ENCODE measurements at places on chromosomes 11 and 22.

DNA sequence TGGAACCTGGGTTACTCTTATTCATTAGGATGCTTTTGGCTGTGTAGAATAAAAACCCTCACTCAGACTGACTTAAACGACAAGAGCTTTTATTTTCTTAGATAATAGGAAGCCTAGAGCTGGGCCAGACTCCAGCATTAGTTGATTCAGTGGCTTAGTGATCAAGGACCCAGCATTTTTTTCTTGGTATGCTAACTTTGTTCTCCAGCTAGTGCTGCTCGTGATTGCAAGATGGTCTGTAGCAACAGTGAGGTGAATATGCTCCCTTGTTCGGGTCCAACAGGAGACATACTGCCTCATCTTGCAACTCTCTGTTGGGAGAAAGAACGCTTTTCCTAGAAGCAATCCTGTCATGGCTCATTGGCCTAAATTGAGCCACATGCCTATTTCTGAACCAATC is 33.4 kb downstream of the INSC start:
- peak; percentile 28 for DNase-seq

GRCh38 chr22:20037419-20037818 is 16.5 kb downstream of the TANGO2 start:
- no peak for DNase-seq

DNA sequence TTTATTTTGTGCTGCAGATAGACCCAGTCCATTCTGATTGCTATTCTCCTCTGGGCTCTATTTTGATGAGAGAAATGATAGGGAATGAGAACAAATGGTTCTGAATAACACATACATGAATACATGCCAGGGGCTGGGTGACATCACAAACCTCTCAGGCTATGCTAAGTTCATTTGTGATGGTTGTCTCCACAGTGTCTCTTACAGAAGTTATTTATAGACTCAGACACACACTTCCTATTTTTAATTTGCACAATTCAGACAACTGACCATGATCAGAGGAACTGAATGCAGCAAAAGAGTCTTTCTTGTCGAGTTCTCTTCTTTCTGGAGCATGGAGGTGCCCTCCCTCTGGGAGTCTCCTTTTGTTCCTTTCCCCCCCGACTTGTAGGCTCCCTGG is 991.7 kb downstream of the OPCML start:
- DNase-seq, result no peak

GRCh38 chr22:47207387-47207786 is 444.9 kb downstream of the TBC1D22A start:
- no peak for DNase-seq

DNA sequence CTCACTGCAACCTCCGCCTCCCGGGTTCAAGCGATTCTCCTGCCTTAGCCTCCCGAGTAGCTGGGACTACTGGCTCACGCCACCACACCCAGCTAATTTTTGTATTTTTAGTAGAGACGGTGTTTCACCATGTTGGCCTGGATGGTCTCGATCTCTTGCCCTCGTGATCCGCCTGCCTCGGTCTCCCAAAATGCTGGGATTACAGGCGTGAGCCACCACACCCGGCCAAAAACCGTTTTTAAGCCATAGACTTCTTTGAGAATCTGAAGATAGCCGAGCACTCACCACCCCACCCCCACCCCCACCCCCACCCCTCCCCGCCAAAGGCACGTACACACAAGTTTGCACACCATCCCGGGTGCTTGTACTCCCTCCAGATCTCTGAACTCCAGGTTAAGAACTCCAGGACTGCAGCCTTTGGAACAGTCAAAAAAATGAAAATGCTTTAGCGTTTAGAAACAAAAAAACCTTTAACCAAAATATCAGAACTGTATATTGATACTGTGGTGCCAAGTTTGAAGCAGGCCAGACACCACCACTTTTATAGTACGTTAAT is 1.5 kb downstream of the CRKL start:
- DNase-seq, result peak; percentile 27

- DNase-seq, result peak; percentile 28
Observed at GRCh38 chr11:122246874-122247273, 130.9 kb upstream of the BLID start.

GRCh38 chr11:91158891-91159537 is 936.2 kb upstream of the CHORDC1 start:
- DNase-seq, result no peak

GRCh38 chr22:38243007-38243765 is 29.6 kb downstream of the TMEM184B start:
- no peak for DNase-seq

DNA sequence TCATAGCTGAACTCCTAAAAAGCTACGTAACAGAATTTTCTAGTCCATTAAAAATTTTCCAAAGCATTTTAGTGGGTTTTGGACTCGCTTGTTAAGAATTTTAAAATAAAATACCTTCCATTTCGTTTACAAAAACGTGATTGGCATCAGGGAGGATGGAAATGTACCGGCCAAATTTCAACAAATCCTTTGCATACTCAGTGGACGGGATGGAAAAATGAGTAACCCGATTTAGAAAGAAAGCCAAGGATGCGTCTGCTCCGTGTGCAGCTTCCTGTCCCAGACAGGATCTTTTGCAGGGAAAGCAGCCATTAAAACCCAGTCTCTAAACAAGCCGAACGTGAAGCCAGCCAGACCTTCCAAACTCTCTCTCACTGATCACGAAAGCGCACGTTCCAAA is 15.6 kb downstream of the TMEM184B start:
- DNase-seq, result peak; percentile 82

DNA sequence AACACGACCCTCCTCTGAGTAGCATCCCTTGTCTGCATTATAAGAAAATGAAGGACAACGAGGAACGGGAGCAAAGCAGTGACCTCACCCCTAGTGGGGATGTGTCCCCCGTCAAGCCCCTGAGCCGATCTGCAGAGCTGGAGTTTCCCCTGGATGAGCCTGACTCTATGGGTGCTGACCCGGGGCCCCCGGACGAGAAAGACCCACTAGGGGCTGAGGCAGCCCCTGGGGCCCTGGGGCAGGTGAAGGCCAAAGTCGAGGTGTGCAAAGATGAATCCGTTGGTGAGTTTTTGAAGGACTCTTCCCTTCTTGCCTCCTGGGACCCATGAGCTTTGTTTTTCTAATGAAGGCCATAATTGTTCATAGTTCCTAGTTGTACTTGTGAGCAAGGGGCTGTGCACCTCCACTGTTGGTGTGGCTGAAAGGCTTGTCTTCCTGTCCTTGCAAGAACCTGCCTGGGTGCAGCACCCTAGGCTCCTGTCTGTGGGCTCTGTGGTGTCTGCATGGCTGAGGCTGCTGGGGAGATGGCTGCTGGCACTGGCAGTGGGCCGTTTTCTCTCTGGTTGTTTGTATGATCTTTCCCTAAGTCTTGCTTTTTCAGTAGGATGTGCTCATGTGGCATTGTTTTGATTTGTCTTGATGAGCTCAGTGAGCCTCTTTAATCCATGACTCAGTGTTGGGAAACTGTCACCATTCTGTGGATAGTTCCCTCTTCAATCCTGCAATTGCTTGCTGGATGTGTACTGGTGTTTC is 10.1 kb downstream of the DGCR8 start:
- DNase-seq, result peak; percentile 40

- no peak for DNase-seq
Observed at GRCh38 chr11:101035872-101036271, 93.7 kb downstream of the PGR start.

DNA sequence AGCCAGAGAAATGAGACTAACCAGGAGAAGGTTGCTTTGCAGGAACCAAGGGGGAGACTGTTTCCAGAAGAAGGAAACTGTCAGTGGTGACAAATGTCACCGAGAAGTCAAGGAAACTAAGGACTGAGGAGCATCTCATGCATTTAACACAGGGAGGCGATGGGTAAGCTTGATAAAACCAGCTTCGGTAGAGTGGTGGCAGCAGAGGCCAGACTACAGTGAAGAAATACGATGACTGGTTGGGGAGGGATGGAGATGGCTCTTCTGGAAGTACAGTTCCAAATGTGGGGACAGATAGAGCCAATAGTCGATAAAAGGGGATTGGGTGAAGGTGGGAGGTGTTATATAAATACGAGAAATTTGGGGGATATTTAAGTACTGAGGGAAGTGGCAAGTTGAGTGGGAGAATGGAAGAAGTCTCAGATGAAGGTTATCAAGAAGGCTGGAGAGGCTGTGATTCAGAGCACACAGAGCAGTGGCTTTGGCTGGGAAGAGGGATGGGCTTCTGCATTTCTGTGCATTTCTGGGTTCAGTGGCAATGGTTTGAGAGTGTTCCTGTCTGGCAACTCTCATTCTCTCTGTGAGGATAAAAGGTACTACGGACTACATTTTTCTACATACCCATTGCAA is 29.2 kb downstream of the SC5D start:
- DNase-seq, result peak; percentile 56

DNA sequence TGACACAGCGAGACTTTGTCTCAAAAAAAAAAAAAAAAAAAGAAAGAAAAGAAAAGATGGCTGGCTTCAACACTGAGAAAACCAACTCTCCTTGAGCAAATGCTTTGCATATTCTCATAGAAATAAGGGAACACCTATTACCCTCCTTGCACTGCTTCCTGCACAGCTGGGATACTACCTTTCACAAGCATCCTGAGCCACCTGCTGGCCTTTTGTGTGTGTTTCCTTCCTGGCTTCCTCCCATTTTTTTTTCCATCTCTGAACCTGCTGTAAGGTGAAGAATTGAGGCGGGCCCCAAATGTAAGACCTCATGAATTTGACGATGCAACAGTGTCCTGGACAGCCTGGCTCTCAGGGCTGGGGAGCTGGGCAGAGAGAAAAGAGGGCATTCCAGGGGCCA is 1.9 kb upstream of the RFPL3 start:
- DNase-seq, result no peak

- DNase-seq, result no peak
Observed at GRCh38 chr22:30270832-30271231, 4.2 kb upstream of the OSM start.

DNA sequence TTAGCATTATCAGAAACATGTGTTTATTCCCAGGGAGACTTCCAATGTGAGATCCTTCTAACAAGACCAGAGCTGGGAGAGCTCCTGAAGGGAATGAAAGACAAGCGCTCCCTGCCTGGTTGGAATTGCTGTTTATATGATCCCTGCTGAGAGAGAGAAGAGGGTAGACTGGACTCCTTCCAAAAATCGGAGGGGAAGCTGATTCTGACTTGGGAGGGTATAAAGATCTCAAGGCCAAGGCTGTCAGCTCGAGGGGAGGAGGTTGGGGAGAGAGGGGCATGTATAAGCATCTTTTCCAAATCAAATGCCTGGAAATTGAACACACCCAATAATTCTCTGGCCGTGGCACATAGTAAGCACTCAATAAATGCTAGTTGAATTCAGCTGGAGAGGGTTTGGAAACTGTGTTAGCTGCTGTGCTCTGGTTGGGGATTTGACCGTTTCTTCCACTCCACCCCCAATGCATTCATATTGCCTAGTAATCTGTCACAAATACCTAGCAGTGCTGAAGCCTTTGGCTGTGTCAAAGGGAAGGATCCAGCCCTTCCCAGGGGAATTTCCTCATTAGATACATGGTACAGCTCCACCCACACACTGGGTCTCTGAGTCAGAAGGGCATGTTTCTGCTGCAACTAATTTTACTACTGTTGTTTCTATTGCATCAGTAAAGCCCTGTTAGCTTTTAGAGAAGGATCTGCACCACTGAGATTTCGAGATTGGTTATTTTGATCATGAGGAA is 61.5 kb downstream of the CACNG2 start:
- peak; percentile 57 for DNase-seq

- no peak for DNase-seq
Observed at GRCh38 chr11:81787584-81788049, 946.0 kb downstream of the FAM181B start.

GRCh38 chr22:43753688-43754087 is 58.4 kb downstream of the EFCAB6 start:
- DNase-seq, result no peak

DNA sequence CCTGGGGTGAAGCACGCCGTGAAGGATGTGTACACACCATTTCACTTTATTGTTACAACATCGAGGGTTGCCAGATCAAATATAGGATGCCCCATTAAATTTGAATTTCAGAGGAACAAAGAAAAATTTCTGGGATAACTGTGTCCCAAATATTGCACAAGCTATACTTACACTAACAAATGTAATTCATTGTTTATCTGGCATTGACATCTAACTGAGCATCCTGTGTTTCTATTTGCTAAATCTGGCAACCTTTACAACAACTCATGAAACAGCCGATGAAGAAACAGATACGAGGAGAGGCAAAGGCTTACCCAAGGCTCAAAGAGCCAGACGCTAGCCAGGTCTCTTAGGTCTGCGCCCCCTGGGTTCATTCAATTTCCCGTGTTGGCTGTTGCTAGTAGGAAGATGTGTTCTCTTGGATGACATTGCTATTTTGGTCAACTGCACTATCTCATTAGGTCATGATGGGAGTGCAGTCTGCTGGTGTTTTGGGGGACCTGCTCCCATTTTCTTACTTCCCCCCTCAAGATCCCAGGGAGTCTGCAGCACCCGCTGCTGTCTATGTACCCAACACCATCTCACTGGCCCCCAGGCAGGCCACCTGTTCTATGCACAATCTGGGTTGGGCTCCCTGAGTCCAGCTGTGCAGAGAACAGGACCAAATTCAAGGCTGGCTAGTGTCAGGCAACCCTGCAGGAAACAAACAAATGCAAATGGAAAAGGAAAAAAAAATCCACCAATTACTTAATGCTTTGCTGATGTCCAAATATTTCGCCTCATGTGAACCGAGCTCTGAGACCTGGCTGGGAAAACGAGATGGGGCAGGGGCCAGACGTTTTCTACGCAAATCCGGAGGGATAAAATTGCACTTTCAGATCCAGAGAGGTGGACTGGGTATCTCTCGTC is 560.9 kb downstream of the MIAT start:
- no peak for DNase-seq

- no peak for DNase-seq
Observed at GRCh38 chr22:41935015-41935351, 8.4 kb upstream of the TNFRSF13C start.

DNA sequence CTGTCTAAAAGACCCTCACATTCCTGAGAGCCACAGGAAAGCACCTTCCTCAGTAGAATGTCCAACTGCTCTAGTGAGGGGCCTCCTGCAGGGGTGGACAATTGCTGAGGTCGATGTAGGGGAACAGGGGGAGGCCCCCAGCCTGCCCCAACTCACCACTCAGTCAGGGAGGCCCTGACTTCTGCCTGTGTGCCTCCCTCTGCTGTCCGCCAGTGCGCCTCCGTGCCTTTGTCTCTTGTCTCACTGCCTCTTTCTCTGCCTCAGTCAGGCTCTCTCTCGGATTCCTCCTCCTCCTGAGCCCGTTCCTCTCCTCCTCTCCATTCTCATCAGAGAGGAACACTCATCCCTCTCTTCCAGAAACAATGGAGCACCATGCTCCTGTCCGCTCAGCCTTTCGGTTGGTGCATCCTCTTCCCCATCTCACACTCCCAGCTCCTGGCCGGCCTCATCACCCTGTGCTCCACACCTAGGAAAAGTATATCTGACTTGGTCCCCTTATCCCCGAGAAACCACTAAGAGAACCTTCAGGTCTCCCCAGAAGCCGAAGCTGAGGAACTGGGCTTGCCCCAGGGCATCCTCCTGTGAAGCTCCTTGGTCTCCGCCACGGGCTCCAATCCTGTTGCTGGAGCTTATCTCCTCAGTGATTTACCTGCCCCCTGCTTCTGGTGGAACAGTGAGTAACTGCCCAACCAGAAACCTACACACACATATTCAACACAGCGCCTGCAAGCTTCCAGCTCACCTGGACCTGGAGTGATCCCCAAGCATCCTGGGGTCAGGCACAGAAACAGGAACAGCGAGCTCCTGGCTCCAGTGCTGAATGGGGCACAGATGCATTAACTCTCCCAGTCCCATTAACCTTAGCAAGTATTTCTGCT is 2.3 kb downstream of the B3GAT1 start:
- DNase-seq, result no peak

All from GM03348 (cell line).